ENCODE measurements at places on chromosomes 3 and 15.

- no peak for DNase-seq
These were observed 22.6 kb downstream of the ISL2 start for GRCh38 chr15:76359152-76359551.

- DNase-seq = no peak
These were observed 799.3 kb downstream of the DIPK2A start for GRCh38 chr3:144770915-144771351.

- no peak for DNase-seq
These were observed 2.2 kb downstream of the WDR6 start for GRCh38 chr3:49009396-49009795.

DNA sequence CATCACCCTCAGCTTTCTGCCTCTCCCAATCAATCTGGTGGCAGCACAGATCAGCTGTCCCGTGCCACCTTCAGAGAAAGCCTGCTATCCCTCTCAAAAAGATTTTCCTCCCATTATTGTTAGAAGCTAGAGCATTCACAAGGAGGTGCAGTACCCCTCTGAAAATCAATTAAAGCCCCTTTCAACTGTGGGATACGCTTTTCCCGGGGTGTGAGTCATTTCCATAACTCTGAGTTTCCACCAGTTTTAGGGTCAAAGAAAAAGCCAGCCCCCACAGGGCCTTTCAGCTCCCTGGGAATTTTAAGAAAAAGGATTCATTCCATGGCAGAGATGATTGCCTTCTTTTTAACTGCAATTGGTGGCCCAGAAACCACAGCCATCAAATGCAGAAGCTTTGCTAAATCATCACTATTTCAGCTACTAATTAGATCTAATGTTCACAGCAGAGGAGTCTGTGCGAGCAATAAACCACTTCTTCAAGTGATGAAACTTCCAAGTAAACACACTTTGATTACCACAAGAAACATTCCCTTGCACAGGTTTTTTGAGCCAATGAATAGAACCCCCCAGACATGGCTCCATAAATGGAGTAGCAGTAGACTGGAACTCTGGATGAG, 270.0 kb upstream of the TPRG1 start:
- no peak for DNase-seq

DNA sequence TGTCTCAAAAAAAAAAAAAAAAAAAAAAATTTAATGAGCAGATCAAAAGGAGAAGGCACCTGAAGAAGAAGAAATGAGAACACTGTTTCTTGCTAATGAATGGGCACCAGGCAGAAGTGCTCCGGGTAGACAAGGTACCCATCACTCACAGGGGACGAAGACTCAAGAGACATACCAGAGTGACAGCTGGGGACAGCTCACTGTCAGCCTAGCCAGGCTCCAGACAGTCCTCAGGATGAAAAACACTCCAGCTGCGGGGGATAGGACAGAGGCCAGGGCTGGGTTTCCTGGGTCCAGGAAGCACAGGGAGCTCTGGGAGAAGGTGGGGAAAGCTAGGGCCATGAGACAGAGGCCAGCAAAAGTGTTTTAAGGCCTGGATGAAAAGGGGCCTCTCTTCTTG, 48.5 kb upstream of the PARL start:
- DNase-seq = no peak

GRCh38 chr15:70336425-70337009, 238.8 kb upstream of the TLE3 start:
- DNase-seq = no peak

DNA sequence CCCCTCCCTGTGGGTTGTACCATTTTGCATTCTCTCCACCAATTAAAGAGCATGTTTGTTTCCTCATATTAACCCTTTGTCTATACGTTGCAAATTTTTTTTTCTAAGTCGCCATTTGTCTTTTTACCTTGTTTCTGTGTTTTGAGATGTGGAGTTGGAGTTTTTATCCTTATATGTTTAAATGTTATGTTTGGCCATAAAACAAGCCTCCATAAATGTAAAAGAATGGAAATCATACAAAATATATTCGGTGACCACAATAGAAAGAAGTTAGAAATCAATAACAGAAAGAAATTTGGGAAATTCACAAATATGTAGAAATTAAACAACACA, 29.2 kb downstream of the LRRK1 start:
- no peak for DNase-seq

DNA sequence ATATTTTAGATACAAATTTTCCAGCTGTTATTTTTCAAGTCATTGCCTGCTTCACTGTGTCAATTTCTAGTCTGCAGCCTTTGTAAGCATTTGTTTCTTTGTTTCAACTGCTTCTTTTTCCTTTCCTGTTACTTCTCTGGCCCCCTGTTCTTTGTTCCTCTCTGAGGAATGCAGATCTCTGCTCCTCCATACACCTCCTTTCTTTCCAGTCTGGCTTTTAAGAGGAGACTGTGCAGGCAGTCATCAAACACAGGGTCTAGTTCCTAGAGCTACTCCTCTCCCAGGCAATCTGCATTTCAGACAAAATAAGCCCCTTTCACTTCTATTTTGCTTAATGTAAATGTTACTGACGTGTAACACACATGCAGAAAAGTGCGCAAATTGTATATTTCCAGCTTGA, 502.9 kb downstream of the PDCD6IP start:
- DNase-seq = no peak

DNA sequence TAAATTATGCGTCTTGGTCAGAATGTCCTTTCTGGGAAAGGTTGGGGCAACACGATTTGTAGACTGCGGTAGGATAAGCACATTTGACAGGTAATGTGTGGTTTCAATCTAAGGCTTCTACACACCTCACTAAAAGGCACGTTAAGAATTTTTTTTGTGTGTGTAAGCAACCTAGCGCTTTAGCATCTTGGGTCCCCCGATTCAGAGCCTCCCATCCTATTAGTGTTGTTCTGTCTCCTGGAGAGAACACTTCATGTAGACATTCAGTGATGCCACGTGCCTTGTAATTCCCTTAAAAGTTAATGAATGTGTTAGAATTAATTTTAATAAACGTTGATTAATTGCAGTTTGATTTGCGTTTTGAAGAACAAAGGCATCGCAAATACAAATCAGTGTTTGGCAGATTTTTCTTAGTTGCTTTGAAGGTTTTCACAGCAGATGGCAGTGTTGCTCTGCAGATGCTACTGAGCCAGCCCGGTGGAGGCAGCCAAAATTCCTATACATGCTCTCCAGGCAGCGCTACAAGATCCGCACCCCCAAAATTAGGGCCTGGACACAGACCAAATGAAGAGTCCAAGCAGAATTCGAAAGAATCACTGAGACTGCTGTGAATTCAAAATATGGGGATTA, 63.5 kb downstream of the OTOL1 start:
- DNase-seq = no peak

DNA sequence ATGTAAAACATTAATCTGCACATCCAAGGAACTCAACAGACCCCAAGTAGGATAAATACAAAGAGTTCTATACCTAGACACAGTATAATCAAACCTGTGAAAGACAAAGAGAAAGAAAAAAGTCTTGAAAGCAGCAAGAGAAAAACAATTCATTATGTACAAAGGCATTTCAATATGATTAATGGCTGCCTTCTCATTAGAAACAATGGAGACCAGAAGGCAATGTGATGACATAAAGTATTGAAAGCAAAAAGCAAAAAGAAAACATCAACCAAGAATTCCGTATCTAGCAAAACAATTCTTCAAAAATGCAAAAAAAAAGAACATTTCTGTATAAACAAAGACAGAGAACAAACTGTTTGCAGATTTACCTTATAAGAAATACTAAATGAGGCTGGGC, 81.1 kb downstream of the XXYLT1 start:
- DNase-seq = no peak

GRCh38 chr3:109952924-109953323, 615.6 kb upstream of the DPPA4 start:
- DNase-seq = no peak
